Muscle of back (tissue), 13 donors: ENCODE measurements at places on chromosomes 16 and 17.

DNA sequence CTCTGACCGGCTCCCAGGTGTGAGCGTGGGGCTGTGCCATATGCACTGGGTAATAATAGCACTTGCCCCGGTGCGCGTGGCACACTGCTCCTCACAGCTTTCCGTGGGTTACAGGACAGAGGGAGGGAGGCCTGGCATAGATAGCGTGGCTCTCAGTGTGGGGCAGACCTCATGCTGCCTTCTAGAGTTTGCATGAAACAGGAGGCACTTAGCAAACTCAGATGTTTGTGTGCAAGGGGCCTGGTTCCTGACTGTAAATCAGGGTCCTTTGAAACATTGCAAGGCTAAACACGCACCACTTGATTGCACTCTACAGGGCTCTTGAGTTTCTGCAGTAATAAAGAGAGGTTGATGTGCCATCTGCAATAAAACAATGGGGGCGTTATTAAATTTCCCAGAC lies 101.7 kb downstream of the RPTOR start:
- no peak for DNase-seq

DNA sequence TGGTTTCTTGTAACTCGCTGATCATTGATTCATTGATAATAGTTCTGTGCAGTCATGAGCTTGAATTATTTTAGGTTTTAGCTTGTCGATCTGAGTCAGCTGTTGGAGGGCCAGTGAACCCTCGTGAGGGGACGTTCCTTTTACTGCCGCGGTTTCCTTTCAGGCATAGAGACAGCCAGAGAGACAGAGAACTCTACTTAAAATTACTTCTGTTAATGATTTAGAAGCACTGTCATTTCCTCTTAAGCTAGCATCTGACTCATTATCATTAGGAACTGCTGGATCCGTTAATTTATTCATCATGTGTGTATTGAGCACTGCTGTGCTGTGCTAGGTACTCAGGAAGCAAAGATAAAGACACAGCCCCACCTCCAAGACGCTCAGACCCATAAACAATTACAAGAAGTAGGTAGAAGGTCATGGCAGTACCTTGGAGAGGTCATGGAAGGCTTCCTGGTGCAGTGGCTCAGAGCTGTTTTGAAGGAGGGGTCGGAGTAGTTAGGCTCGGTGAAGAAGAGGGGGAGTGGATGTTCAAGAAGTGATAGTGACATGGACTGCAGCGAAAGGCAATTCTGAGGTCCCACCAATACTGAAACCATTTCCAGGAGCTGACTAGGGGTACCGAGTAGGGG lies 3.3 kb downstream of the PGS1 start:
- DNase-seq, result no peak

- no peak for DNase-seq
These were observed 26.3 kb upstream of the ETV4 start for GRCh38 chr17:43572368-43572980.

GRCh38 chr16:89017543-89018281 lies 40.7 kb upstream of the CBFA2T3 start:
- no peak for DNase-seq

DNA sequence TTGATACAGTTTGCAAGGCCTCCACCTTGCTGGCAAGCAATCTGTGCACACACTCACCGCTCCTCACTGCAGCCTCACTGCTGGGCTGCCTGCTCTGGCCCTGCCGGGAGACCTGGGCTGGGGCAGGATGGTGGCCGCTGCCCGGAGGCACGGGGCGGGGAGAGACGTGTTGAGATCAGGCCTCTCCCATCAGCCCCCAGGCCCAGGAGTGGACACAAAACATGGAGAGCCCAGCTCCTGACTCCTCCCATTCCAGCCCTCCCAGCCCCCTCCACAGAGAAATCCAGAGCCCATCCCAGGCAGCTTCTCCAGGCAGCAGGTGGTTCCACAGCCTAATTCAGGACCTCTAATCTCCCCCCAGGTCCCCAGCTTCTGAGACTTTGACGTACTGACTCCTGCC lies 23.1 kb upstream of the RPL38 start:
- DNase-seq, result no peak

- DNase-seq, result no peak
These were observed 12.0 kb downstream of the EEF2K start for GRCh38 chr16:22217890-22218730.

- no peak for DNase-seq
These were observed 1931.9 kb downstream of the TP53TG3F start for GRCh38 chr16:35391328-35391727.

DNA sequence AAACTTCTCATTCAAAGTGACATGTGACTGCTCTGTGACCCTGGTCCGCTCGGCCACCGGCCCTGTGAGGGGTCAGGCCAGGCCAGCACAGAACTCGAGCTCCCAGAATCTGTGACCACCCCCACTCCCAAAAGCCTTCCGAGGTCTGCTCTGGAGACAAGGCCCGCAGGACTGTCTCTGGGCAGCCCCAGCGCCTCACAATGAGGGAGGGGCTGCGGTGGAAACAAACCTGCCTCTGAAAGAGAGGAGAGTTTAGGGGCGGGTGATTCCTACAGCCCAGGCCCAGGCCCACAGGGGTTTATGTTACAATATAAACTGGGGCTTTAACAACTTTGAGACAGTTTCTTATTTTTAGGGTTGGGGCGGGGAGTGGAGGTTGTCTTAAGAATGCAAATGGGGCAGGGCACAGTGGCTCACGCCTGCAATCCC lies 19.9 kb downstream of the IGFBP4 start:
- DNase-seq, result no peak

GRCh38 chr16:88472069-88472468 lies 19.0 kb downstream of the ZFPM1 start:
- no peak for DNase-seq

DNA sequence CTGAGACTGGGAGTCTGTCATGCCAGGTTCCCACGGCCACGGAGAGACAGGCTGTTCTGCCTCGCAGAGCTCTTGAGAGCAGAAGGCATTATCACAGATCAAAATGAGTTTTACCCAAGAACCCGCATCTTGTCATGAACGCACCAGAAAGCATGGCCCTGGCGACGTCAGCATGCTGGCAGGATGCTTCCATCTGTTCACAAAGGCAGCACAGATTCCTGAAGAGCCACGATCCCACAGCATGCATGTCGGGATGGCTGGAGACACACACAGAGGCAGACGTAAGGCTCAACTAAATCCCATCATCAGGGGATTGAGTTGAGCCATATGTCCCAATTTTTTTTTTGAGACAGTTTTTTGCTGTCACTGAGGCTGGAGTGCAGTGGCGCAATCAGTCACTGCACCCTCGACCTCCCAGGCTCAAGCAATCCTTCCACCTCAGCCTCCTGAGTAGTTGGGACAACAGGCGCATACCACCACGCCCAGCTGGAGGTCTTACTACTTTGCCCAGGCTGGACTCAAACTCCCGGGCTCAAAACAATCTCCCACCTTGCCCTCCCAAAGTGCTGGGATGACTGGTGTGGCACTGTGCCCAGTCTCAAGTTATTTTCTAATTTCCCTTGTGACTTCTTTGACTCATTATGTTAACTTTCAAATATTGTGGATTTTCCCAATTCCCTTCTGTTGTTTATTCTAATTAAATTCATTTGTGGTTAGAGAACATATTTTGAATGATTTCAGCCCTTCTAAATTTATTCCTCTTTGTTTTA lies 11.1 kb downstream of the FANCA start:
- DNase-seq, result peak; percentile 43

DNA sequence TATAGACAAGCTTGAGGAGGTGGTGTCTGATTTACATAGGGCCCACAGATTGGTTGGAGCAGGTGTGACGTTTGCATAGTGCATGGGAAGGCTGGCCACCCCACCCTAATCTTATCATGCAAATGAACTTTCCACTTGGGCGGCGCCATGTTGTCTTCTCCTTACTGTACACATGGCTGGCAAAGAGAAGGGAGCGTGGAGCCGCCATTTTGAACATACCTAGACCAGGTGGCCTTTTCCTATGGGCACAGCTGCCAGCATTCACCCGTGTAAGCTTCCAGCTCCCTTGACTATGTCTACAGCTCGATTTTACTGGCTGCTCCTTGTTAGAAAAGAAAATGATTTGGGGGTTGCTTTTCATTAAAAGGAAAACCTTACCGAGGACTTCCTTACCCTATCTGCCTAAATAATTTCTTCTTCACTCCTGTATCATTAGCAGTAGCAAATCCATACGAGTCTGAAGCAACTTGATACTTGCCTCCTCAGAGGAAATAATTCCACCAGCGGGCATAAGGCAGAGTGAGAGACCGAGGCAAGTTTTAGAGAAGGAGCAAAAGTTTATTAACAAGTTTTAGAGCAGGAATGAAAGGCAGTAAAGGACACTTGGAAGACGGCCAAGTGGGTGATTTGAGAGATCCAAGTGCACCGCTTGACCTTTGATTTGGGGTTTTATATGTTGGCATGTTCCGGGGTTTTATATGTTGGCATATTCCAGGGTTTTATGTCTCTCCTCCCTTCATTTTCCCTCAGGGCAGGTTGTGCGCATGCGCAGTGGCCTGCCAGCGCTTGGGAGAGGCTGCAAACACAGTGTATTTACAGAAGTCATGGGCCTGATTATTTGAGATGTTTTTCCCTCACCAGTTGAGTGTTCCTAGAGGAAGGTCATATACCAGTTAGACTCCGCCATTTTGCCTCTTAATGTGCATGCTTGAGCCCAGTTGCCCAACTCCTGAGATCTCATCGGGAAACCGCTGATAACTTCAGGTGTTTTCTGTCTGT lies 65.7 kb downstream of the MARF1 start:
- no peak for DNase-seq

GRCh38 chr16:82011199-82011641 lies at the start of gene SDR42E1:
Gene SDR42E1, minus strand, starts transcription at chr16:82011470. Its CDS starts 10,612 bp downstream, at chr16:82000858.
- DNase-seq, result no peak

- DNase-seq, result no peak
These were observed 201.4 kb upstream of the CHMP6 start for GRCh38 chr17:80790021-80790765.

- DNase-seq, result no peak
These were observed 59.0 kb downstream of the ARHGAP17 start for GRCh38 chr16:24955975-24956731.

DNA sequence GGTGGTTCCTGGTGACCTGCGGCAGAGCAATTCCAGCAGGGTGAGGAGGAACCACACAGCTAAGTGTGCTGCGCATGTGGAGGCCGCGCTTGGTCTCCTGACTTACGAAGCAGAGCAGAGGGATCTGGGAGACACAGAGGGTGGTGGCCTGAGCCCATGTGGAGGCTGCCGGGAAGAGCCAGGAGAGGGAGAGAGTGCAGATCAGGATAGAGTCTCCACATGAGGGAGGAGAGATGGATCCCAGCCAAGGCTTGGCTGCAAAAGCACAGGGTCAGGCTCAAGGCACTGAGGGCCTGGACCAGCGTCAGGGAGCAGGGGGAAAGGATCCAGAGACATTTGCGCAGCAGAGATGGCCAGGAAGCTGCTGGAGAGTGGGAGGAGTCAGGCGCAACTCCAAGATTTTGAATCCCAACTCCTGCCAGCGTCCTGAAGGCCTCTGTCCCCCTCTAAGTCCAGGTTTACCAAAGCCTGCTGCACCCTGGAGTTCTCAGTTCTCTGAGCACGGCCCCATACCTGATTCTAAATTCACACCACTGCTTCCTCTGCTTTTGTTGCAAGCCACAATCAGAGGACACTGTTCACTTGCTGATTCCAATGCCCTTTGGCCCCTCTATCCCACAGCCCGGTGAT lies 11.3 kb upstream of the MLLT6 start:
- DNase-seq, result peak; percentile 94

DNA sequence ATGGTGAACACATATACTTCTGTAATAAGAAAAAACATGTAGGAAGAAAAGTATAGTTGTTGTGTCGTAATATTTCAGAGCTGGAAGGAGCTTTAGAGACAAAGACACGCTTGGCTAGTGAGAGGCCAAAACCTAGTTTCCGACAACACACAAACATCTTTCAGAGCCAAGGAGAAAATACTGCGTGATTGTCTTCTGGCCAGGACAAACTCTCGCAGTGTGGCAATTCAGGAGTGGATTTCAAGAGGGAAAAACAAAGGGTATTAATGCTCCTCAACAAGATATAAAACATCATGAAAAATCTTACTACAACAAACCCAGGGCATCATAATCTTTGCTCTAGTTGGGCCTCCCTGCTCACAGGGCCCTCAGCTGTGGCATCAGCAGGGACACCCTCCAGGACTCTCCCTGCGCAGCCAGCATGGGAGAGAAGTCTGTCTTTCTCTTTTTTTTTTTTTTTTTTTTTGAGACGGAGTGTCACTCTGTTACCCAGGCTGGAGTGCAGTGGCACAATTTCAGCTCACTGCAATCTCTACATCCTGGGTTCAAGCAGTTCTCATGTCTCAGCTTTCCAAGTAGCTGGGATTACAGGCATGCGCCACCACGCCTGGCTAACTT lies 66.4 kb downstream of the CYB5B start:
- DNase-seq, result no peak

DNA sequence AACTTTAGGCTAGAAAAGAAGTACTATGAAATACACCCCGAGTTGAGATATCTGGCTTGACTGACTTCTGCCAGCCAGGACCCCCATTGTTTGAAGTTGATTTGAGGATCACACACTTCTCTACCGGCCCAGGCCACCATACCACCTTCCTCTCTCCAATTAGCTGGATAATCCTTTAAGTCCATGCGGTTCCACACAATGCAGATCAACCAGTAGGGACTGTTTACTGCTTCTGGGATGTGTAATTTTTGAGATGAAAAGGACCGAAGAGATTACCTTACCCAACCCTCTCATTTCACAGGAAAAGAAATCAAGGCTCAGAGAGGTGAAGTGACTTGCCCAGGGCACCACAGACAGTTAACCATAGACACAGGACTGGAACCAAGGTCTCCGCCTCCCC lies 20.5 kb downstream of the ERN1 start:
- DNase-seq, result no peak

DNA sequence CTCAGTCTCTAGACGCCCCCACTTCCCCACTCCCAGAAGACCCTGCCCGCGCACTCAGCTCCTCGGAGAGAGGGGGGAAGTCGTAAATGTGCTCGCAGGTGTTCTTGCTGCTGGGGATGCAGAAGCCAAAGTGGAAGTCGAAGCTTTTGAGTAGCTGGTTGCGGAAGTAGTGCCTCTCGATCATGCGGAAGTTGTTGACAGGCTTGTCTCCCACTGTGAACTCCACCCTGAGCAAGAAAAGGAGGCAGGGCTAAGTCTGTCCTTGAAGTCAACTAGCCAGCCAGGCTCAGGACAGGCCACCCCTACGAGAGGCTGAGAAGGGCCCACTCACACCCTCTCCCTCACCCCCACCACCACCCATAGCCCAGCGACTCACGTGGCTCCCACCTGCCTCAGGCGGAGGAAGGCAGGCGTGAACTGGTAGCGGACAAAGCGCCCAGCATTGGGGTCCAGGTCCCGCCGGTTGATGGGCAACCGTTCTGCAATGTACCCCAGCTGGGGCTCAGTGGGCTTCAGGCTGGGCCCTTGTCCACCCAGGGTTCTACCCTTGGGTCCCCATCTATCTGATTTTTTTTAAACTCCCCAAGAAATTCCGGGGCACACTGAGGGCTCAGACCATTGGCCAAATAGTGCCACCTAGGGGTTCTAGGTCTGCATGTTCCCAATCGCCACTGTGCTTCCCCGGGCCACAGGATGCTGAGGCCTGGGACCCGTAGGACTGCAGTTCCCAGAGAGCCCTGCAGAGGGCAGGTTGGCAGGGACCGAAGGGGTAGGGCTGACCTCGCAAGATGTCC lies 4.6 kb downstream of the UNC119 start:
- DNase-seq, result peak; percentile 48

GRCh38 chr17:27665549-27665948 lies 34.6 kb downstream of the LGALS9 start:
- DNase-seq, result no peak
